Natural killer cell (primary cell): ENCODE measurements at places on chromosomes 3 and 15. TPM values are rescaled to one million over a fixed set of nuclear protein-coding genes. Genes with fewer than 3 reads are reported as not detected.

- no peaks in the 10 kb centered on the region for H3K36me3 ChIP-seq
- H3K4me1 ChIP-seq: no peaks in the 10 kb centered on the region
- H3K27me3 ChIP-seq: no peaks in the 10 kb centered on the region
- H3K27ac ChIP-seq: no peak overlapping the region
- DNase-seq: no peak
These were observed 80.1 kb upstream of the ARL6 start for GRCh38 chr3:97684490-97684889.

GRCh38 chr15:82748315-82748714, 38.6 kb upstream of the AP3B2 start:
- peaks cover 3% of the 10 kb centered on the region for H3K36me3 ChIP-seq
- peaks cover 20% of the 10 kb centered on the region for H3K4me1 ChIP-seq
- no peak for DNase-seq
- no peaks in the 10 kb centered on the region for H3K27me3 ChIP-seq
- H3K27ac ChIP-seq: no peak overlapping the region
- no peak overlapping the region for H3K4me3 ChIP-seq

CLCN2 gene
- 7.8 TPM for total RNA-seq

DNA sequence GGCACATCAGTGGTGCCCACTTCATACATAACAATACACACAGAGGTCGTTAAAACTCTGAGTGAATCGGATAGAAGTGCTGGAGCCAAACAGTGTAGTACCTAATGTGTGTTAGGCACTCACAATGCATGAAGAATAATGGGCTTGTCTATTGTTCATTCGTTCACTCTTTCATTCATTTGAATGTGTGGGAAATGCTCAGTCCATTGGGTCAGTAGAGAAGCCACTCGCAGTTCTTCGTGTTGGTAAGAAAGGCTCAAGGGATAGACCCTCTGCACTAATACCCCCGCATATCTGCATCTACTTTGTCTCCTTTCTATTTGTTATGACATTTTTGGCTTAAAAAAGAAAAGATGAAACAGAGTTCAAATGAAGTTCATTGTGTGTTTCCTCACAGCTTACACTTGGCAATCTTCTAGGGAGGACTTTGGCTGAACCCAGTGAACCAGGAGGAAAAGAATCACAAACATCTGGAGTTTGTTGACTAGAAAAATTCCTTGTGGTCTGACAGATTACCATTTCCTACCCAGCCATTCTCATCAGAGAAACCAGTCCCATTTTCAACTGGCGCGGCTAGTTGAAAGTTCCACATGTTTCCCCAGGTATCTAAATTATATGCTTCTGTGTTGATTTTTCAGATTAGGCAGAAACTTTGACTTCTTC, 32.8 kb upstream of the MFSD1 start:
- H3K27me3 ChIP-seq: no peaks in the 10 kb centered on the region
- no peak overlapping the region for H3K27ac ChIP-seq
- H3K36me3 ChIP-seq: no peaks in the 10 kb centered on the region
- DNase-seq: no peak
- no peaks in the 10 kb centered on the region for H3K4me1 ChIP-seq

NMNAT3 gene
- 3.7 TPM for total RNA-seq

LRRC3B gene
- total RNA-seq: not detected

DNA sequence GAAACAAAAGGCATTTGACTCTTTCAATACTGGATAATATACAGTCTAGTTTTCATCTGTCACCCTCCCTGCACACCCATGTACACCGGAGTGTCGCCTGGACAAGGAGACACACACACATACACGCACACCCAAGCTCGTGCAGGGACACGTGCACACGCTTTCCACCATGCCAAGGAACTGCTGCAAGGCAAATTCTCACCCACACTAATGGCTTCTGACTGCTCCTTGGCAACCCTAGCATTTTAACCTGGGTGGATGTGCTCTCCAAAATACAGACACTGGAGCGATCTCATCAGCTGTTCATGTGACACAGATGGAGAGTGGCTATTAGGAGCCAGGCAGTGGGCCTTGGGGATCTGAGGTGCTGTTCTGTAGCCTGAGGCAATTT, 61.6 kb downstream of the MEIS2 start:
- DNase-seq: no peak
- H3K4me3 ChIP-seq: no peak overlapping the region
- no peaks in the 10 kb centered on the region for H3K4me1 ChIP-seq
- no peaks in the 10 kb centered on the region for H3K27me3 ChIP-seq
- H3K27ac ChIP-seq: no peak overlapping the region

- H3K27ac ChIP-seq: no peak overlapping the region
- H3K27me3 ChIP-seq: no peaks in the 10 kb centered on the region
- no peaks in the 10 kb centered on the region for H3K36me3 ChIP-seq
- H3K4me3 ChIP-seq: no peak overlapping the region
- DNase-seq: no peak
These were observed 17.2 kb upstream of the RAP2B start for GRCh38 chr3:153144779-153145178.

C3orf85 gene
- total RNA-seq: not detected

CBLB gene
- total RNA-seq: 180 TPM

- no peak for DNase-seq
- no peak overlapping the region for H3K4me3 ChIP-seq
- H3K27me3 ChIP-seq: no peaks in the 10 kb centered on the region
These were observed 338.4 kb upstream of the ADAMTS9 start for GRCh38 chr3:65026151-65026550.

RPS27L gene
- 50.4 TPM for total RNA-seq

- H3K4me3 ChIP-seq: no peak overlapping the region
- DNase-seq: no peak
- peaks cover 4% of the 10 kb centered on the region for H3K27me3 ChIP-seq
These were observed 51.5 kb upstream of the POLR2M start for GRCh38 chr15:57655053-57655452.

DNA sequence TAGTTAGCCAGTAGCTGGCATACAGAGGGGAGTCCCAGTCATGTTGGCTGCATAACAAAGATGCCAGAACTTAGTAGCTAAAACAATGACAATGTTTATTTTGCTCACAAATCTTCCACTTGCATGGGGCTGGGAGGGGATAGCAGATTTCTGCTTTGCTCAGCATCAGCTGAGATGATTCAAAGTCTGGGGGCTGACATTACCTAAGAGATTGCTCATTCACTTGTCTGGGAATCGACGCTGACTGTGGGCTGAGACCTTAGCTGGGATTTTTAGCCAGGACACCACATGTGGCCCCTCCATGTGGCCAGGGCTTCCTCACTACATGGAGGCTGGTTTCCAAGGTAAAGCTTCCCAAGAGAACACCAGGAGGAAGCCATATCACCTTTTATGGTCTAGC, 12.7 kb upstream of the CFAP100 start:
- no peaks in the 10 kb centered on the region for H3K36me3 ChIP-seq
- no peaks in the 10 kb centered on the region for H3K27me3 ChIP-seq
- DNase-seq: no peak

GRCh38 chr15:73684581-73685455, 635 bp downstream of the CD276 start:
- peaks cover 22% of the 10 kb centered on the region for H3K27me3 ChIP-seq
- H3K27ac ChIP-seq: no peak overlapping the region
- no peaks in the 10 kb centered on the region for H3K36me3 ChIP-seq
- no peak overlapping the region for H3K4me3 ChIP-seq
- H3K4me1 ChIP-seq: peaks cover 12% of the 10 kb centered on the region

CLDN18 gene
- total RNA-seq: not detected

GRCh38 chr15:84960391-84961113, 21.1 kb upstream of the PDE8A start:
- no peak overlapping the region for H3K27ac ChIP-seq
- H3K36me3 ChIP-seq: no peaks in the 10 kb centered on the region
- no peak for DNase-seq

PLCH1 gene
- total RNA-seq: 0.05 TPM

- no peaks in the 10 kb centered on the region for H3K27me3 ChIP-seq
- H3K27ac ChIP-seq: peak overlapping the region; percentile 85
- H3K4me3 ChIP-seq: no peak overlapping the region
- DNase-seq: no peak
- no peaks in the 10 kb centered on the region for H3K36me3 ChIP-seq
These were observed 89.3 kb downstream of the FOXP1 start for GRCh38 chr3:71494212-71494611.

DNA sequence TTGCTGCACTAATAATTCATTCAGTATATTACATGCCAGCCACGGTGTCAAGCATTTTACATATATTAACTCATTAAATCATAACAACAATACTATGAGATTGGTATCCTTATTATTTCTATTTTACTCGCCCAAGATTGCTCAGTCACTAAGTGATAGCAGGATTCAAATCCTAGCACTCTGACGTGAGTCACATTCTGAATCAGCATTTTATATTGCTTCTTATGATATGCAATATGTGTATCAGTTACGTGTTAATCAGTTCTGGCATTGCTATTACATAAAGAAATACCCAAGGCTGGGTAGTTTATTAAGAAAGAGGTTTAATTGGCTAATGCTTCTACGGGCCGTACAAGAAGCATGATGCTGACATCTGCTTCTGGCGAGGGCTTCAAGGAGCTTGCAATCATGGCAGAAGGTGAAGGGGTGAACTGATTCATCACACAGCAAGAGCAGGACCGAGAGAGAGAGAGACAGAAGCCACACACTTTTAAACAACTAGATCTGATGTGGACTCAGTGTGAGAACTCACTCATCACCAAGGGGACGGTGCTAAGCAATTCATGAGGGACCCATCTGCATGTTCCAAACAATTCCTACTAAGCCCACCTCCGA, 166.5 kb upstream of the TMCO5A start:
- no peaks in the 10 kb centered on the region for H3K27me3 ChIP-seq
- H3K27ac ChIP-seq: no peak overlapping the region
- no peak for DNase-seq
- H3K4me1 ChIP-seq: peaks cover 3% of the 10 kb centered on the region
- no peak overlapping the region for H3K4me3 ChIP-seq

ZNF609 gene
- total RNA-seq: 59.7 TPM

- H3K27me3 ChIP-seq: no peaks in the 10 kb centered on the region
- H3K36me3 ChIP-seq: peaks cover 43% of the 10 kb centered on the region
- H3K4me3 ChIP-seq: no peak overlapping the region
- H3K27ac ChIP-seq: no peak overlapping the region
- no peak for DNase-seq
- H3K4me1 ChIP-seq: no peaks in the 10 kb centered on the region
These were observed 14.2 kb upstream of the CLEC3B start for GRCh38 chr3:45011756-45012508.

DNA sequence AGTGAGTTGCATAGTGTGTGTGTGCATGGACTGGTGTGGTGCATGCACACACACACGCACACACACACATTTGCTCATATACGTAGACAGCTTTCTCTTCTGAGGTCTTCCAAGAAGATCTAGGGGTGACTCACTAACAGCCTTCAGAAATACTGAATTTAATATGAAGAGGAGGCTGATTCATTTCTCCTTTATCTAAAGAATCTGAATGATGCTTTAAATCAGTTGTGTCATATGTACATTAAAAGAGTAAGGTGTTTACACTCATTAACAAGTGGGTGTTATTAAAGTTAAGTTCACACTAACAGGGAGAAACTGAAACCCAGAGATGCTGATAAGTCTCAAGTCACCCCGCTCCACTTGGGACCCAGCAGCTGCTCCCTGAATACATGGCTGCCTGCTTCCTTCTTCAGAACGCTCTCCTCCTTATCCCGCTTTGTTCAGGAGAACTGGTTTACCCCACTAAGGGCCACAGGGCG, 22.0 kb downstream of the TMPRSS7 start:
- no peaks in the 10 kb centered on the region for H3K4me1 ChIP-seq
- no peak overlapping the region for H3K27ac ChIP-seq
- H3K27me3 ChIP-seq: no peaks in the 10 kb centered on the region
- no peak overlapping the region for H3K4me3 ChIP-seq

GRCh38 chr3:113773381-113773780, 26.5 kb downstream of the ATP6V1A start:
- no peaks in the 10 kb centered on the region for H3K36me3 ChIP-seq
- H3K27ac ChIP-seq: no peak overlapping the region
- H3K4me1 ChIP-seq: no peaks in the 10 kb centered on the region
- H3K27me3 ChIP-seq: no peaks in the 10 kb centered on the region
- H3K4me3 ChIP-seq: no peak overlapping the region

DNA sequence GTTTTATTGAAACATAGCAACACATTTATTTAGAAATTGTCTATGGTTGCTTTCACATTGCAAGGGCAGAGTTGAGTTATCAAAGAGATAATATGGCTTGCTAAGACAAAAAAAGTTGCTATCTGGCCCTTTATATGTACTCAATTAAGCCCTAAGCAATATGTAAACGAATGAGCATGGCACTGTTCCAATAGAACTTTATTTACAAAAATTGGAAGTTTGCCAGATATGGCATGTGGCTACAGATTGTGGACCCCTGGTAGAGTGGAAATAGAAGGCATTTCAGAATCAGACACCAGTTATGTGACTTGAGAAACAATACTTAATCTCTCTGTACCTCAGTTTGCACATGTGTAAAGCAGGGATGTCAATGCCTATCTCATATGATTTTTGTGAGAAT, 515.6 kb upstream of the SGO1 start:
- H3K27ac ChIP-seq: no peak overlapping the region
- DNase-seq: no peak
- no peaks in the 10 kb centered on the region for H3K4me1 ChIP-seq

DNA sequence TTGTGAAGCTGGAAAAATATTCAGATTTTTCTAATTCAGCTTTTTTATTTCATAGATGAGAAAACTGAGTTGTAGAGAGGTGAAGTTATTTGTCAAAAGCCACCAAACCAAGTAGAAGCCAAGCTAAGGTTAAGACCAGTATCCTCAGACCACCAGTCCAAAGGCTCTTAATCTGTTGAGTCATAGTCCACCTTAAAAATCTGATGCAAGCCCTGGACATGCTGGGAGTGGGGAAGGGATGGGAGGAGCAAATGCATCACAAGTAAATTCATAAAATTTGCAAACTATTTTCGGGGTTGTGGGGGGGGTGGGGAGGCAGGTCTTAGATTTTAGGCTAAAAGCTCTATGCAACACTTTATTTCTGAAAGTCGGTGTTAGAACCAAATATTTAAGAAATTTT, 307.7 kb upstream of the SEMA6D start:
- H3K27ac ChIP-seq: no peak overlapping the region
- no peaks in the 10 kb centered on the region for H3K27me3 ChIP-seq
- no peaks in the 10 kb centered on the region for H3K36me3 ChIP-seq
- no peaks in the 10 kb centered on the region for H3K4me1 ChIP-seq

DNA sequence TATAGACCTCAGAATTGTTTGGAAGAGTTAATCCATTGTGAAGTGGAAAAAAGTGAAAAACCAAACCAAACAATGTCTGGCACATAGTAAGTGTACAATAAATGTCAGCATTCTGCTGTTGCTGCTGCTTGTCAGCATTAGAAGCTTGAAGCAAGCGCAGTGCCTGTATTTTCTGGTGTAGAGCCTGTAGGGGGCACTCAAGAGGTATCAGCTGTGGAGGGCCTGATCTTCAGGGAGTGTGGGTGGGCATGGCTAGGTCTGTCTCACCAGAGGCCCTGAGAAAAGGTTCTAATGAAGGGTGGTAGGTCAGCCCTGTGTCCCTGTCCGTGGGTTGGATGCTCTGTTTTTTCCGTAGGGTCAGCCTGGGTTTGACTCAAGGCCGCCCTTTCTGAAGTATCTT, 3.6 kb downstream of the ADAMTSL3 start:
- H3K4me3 ChIP-seq: no peak overlapping the region
- no peak for DNase-seq
- no peak overlapping the region for H3K27ac ChIP-seq
- peaks cover 5% of the 10 kb centered on the region for H3K27me3 ChIP-seq

GRCh38 chr3:2656806-2657777, 453.1 kb downstream of the IL5RA start:
- no peaks in the 10 kb centered on the region for H3K27me3 ChIP-seq
- no peaks in the 10 kb centered on the region for H3K4me1 ChIP-seq
- H3K4me3 ChIP-seq: no peak overlapping the region
